K562 (cell line): ENCODE measurements at places on chromosomes 16 and 17. TPM values are rescaled to one million over a fixed set of nuclear protein-coding genes. Genes with fewer than 3 reads are reported as not detected.
A peak's percentile ranks its signal among the peaks of the same experiment; 100 is the strongest.

GRCh38 chr16:30958175-30959079, 873 bp downstream of the SETD1A start:
- peak; percentile 95 for DNase-seq

- DNase-seq: no peak
Observed at GRCh38 chr17:72697602-72698146, 394.8 kb downstream of the SLC39A11 start.

DNA sequence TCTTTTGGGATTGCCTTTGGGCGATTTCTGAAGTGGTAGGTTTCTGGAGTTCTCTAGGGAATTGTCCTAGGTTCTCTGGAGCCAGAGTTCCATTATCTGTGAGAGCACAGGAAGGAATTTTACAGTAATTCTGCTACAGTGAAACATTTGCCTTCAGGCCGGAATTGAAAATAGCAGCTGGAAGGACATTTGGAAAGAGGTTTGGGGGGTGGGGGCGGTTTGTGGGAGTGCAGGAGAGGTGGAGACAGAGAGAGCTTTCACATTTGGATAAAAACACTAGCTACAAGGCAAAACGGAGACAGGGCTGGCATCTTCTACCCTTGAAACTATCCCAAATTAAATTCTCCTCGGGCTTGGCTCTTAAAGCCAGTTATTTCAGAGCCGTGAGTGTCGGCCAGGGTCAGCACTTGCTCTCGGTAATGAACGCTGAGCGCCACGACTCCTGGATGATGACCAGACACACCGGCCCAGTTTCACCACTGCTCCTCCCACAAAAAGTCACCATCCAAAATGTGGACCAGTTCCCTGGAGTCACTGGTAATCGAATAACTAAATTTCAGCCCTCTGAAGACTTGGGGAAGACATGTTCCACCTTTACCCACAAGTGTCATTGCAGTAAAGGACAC, 67.7 kb upstream of the TANC2 start:
- no peak for DNase-seq

DNA sequence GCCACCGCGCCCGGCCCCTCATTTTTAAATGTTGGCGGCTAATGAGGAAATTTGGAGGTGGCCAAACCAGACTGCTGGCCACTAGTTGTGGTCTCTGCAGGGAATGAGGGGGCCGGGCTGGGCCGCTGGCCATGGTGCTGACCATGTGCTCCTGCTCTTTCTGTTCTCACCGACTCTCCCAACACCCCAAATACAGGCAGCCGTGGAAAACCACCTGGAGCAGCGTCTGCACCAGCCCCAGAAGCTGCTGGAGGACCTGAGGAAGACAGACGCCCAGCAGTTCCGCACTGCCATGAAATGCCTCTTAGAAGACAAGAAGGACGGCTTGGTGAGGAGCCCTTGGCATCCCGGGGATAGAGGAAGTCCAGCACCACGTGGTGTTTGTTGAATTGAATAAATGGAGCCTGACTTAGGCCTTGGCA, 21.3 kb downstream of the OTOA start:
- peak; percentile 46 for DNase-seq

DNA sequence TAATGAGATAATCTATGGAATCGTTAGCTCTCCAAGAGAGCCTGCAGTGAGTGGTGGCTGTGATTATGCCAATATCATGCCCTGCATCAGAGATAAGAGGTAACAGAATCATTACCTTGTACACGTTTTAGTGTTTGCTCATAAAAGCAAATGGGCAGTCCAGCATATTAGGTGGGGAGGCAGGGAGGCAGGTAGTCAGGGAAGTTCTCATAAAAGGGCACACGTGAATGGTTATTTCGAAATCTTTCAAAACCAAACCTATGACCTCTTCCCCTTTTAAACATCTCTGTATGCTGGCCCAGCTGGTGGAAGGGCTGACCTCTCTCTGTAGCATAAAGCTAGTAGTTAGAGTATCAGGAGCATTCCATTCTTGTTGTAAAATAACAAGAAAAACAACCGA, 51.7 kb downstream of the VAT1L start:
- no peak for DNase-seq

GRCh38 chr17:80649200-80649644, 104.6 kb downstream of the RPTOR start:
- no peak for DNase-seq

DNA sequence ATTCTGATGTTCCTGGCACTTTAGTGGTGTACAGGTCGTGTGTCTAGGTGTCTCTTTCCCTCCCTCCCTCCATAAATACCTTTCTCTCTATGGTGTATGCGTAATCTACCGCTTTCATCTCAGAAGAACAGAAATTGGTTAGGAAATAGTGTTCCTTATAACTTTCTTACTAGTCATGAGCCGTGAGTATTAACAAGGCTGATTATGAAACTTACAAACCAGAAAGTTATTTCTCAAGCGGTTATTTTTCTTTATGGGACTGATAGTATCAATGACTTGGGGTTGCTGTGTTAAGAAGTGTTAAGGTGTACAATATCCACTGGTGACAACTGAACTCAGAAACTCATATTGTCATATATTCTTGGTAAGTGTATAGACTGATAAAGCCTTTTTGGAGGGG, 13.2 kb upstream of the MYH11 start:
- no peak for DNase-seq

DNA sequence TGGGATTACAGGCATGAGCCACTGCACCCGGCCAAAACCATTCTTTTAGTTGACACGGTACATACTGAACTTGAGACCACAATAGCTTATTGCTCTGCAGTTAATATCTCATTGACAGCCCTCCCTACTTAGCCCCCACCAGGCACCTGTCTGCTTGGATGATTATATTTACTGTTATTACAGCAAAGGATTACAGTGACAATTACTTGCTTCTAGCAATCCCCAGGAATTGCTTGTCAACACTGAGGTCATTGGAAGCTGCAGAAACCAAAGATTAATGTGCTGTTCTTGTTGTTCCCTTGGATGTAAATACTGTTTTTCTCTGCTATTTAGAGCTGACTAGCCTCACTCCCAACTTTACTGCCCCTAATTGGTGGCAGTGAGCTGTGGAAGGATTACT, 211.2 kb downstream of the LGALS9B start:
- DNase-seq: no peak

DNA sequence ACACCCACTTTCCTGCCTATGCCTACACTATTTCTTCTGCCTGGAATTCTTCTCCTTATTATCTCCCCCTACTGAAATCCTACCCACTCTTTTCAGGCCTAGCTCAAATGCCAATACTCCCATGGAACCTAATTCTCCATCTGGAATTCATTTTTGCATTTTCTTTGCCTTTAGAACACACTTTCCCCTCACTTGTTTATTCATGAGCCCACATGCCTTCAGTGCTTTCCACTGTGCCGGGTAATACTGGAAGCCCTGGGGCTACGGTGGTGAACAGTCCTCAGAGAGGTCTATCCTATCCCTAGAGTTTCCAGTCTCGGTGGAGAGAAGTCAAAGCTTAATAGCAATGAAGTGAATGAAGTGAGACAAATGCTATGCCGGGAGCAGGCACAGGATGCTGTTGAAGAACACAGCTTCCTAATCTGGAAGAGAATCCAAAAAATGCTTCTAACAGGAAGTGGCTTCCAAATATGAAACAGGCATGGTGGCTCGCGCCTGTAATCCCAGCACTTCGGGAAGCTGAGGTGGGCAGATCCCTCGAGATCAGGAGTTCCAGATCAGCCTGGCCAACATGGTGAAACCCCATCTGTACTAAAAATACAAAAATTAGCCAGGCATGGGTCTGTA, 322.4 kb downstream of the GRIN2A start:
- DNase-seq: no peak

DNA sequence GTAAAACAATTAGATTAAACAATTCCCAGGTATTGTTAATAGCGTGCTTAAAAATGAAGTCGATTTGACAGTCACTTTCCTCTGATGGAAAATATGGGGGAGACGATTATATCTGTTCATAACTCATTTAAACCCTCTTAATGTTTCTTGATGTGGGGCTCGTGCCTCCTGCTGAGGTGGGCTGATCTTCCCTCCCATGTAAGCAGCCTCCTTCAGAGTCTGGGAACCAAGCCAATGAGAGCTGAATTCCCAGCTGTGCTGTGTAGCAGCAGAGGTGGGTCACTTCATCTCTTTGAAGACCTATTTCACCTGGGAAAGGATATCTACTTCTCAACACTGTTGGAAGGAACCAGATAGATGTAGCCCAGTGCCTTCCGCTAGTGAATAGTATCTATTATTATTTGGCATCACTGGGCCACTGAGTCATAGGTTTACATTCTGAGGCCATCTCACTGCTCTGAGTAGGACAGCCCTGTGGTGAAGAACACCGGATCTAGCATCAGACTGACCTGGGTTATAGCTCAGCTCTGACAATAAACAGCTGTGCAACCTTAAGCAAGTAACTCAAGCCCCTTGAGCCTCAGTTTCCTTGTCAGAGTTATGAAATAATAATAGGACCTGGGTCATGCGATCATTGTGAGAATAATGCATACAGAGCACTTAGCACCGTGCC, 85.3 kb upstream of the C16orf82 start:
- no peak for DNase-seq

DNA sequence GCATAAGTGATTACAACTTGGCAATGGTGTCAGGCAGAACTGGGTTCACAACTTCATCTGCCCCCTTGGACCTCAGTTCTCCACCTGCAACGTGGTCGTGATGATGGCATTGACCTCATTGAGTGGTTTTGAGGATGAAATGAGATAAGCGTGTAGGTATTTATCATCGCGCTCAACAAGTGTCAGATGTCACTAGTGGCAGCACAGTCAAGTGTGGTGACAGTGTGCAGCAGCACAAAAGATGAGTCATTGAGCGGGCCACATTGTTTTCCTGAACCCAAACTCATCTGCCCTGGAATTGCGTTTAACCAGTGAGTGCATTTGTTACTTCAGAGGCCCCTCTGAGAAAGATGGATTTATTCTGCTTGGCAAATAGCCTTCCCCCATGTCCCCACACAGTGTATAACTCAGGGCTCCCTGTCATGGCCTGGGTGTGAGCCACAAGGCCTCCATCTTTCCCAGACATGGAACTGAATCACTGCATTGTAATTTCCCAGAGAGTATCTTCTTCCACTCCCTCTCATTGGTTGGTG, 20.9 kb downstream of the IRX3 start:
- no peak for DNase-seq

- no peak for DNase-seq
Observed at GRCh38 chr16:57711346-57711745, 16.7 kb downstream of the DRC7 start.

- DNase-seq: no peak
Observed at GRCh38 chr16:15403392-15403995, 7.9 kb downstream of the MPV17L start.

The TMEM204 gene
- total RNA-seq: 0.18 TPM in 1 of 2 replicates, not detected in the other

The HBQ1 gene
- 89.7 and 102 TPM in 2 replicates for total RNA-seq

The SLC35G6 gene
- total RNA-seq: not detected in 2 replicates
